ENCODE measurements at places on chromosomes 1 and 21. TPM values are rescaled to one million over a fixed set of nuclear protein-coding genes. Genes with fewer than 3 reads are reported as not detected.

CENPS gene
- 3.8 TPM for total RNA-seq

OR2M7 gene
- total RNA-seq: not detected

PCBP3 gene
- total RNA-seq: 0.26 TPM

S100A7 gene
- not detected for total RNA-seq

HPCAL4 gene
- 5.4 TPM for total RNA-seq

ACTL8 gene
- not detected for total RNA-seq

LRRC38 gene
- total RNA-seq: 6.5 TPM

PTP4A2 gene
- 363 TPM for total RNA-seq

MCOLN2 gene
- total RNA-seq: not detected

PAQR6 gene
- total RNA-seq: 0.16 TPM

GRCh38 chr21:33053951-33054350, 16.0 kb upstream of the OLIG1 start:
- no peak for DNase-seq
- H3K36me3 ChIP-seq: no peaks in the 10 kb centered on the region
- H3K4me1 ChIP-seq: peaks cover 17% of the 10 kb centered on the region
- H3K27ac ChIP-seq: no peak overlapping the region
- H3K4me3 ChIP-seq: no peak overlapping the region

- no peak for DNase-seq
- H3K36me3 ChIP-seq: no peaks in the 10 kb centered on the region
- no peak overlapping the region for H3K4me3 ChIP-seq
- H3K27me3 ChIP-seq: no peaks in the 10 kb centered on the region
Measured at GRCh38 chr1:37128091-37128490, 93.8 kb upstream of the GRIK3 start.

DNA sequence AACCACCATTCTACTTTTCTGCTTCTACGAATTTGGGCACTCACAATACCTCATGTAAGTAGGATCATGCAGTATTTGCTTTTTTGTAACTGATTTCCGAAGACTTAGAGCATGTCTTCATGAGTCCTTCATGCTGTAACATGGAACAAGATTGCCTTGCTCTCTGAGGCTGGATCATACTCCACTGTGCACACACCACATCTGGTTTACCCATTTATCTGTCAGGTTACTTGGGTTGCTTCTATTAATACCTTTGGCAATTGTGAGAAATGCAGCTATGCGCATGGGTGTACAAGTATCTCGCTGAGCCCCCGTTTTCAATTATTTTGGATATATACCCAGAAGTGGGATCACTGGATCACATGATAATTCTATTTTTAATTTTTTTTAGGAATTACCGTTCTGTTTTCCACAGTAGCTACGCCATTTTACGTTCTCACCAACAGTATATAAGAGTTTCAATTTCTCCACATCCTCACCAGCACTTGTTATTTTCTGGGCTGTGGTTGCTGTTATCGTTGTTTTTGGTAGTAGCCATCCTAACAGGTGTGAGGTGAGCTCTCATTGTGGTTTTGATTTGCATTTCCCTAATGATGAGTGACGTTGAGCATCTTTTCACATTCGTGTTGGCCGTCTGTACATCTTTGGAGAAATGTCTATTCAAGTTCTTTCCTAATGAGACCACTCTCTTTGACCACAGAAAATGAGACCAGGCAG, 10.7 kb upstream of the SLC2A5 start:
- H3K36me3 ChIP-seq: no peaks in the 10 kb centered on the region
- no peak overlapping the region for H3K4me3 ChIP-seq
- H3K27me3 ChIP-seq: no peaks in the 10 kb centered on the region
- no peak overlapping the region for H3K27ac ChIP-seq

- H3K4me1 ChIP-seq: no peaks in the 10 kb centered on the region
- DNase-seq: no peak
- no peaks in the 10 kb centered on the region for H3K36me3 ChIP-seq
- H3K27ac ChIP-seq: no peak overlapping the region
Measured at GRCh38 chr1:1924386-1924785, 5.3 kb upstream of the TMEM52 start.

- H3K27me3 ChIP-seq: no peaks in the 10 kb centered on the region
- H3K27ac ChIP-seq: no peak overlapping the region
- peaks cover 9% of the 10 kb centered on the region for H3K4me1 ChIP-seq
- DNase-seq: no peak
Measured at GRCh38 chr1:92843429-92844352, 11.9 kb downstream of the RPL5 start.

- peak; percentile 27 for DNase-seq
- no peak overlapping the region for H3K4me3 ChIP-seq
- no peaks in the 10 kb centered on the region for H3K36me3 ChIP-seq
- peaks cover 45% of the 10 kb centered on the region for H3K4me1 ChIP-seq
Measured at GRCh38 chr1:223652436-223652941, 13.0 kb downstream of the CAPN8 start.

- no peaks in the 10 kb centered on the region for H3K36me3 ChIP-seq
- peaks cover 16% of the 10 kb centered on the region for H3K27me3 ChIP-seq
- no peak overlapping the region for H3K27ac ChIP-seq
- no peak for DNase-seq
- no peak overlapping the region for H3K4me3 ChIP-seq
Measured at GRCh38 chr1:110617116-110617515, 11.0 kb upstream of the KCNA2 start.

DNA sequence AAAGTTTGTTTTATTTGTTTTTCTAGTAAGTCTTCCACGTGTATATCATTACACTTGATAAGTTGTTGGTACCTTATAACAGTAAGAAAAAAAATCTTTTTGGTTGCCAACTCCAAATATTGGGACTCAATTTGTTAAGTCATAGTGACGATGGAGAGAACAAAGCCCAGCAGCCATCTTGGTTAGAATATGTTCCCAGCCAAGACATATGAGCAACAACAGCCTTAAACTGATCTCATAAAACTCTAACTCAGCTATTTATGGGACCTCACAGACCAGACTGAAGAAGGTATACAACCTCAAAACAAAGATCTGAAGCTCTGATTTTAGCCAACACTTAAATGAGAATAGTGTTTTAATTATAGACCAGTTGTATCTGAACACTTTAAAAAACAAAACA, 281.3 kb downstream of the VAV3 start:
- H3K4me1 ChIP-seq: no peaks in the 10 kb centered on the region
- DNase-seq: no peak
- H3K4me3 ChIP-seq: no peak overlapping the region
- H3K36me3 ChIP-seq: no peaks in the 10 kb centered on the region

DNA sequence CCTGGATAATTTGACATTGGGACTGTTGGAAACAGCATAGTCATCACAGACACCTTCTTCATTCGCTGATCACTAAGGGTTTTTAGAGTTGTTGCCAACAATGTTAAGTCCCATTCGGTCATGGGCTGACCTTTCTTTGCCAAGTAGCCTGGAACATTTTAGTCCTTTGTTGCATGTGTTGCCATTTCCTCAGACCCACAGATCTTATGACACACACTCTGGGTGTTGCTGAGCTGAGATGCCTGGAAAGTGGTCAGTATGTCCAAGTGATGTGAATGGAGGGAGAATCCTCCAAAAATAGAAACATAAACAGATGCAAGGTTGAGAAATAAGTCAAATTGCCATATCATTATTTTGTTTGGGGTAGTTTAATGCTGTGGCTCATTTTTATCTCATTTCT, 61.5 kb upstream of the GJA5 start:
- H3K27me3 ChIP-seq: no peaks in the 10 kb centered on the region
- H3K4me1 ChIP-seq: no peaks in the 10 kb centered on the region
- no peak overlapping the region for H3K27ac ChIP-seq
- no peaks in the 10 kb centered on the region for H3K36me3 ChIP-seq
- no peak for DNase-seq
- H3K4me3 ChIP-seq: no peak overlapping the region

GRCh38 chr1:247936415-247936814, 11.7 kb downstream of the OR2AJ1 start:
- no peak overlapping the region for H3K27ac ChIP-seq
- DNase-seq: no peak
- no peaks in the 10 kb centered on the region for H3K4me1 ChIP-seq

GRCh38 chr1:209402697-209403096, 180.8 kb upstream of the CAMK1G start:
- no peaks in the 10 kb centered on the region for H3K27me3 ChIP-seq
- H3K27ac ChIP-seq: no peak overlapping the region
- H3K36me3 ChIP-seq: no peaks in the 10 kb centered on the region
- DNase-seq: no peak
- no peaks in the 10 kb centered on the region for H3K4me1 ChIP-seq

DNA sequence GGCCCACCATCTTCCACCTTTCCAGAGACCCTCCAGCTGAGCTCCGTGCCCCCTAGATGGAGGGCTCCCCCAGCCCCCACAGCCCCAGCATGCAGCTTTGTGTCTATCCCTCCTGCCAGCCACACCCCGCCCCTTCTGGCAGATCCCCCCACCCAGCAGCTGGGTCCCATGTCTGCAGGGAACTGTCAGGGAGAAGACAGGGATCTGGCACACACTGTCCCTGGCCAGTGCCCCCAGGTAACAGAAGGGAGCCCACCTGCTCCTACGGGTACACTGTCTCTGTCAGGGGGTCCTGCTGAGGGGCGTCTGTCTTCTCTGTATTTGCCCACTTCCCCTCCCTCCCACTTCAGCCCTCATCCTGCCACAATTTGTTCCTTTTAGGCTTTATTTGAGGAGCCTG, 11.2 kb upstream of the KIF21B start:
- no peak overlapping the region for H3K4me3 ChIP-seq
- no peaks in the 10 kb centered on the region for H3K4me1 ChIP-seq
- no peaks in the 10 kb centered on the region for H3K27me3 ChIP-seq
- H3K27ac ChIP-seq: no peak overlapping the region
- H3K36me3 ChIP-seq: no peaks in the 10 kb centered on the region

DNA sequence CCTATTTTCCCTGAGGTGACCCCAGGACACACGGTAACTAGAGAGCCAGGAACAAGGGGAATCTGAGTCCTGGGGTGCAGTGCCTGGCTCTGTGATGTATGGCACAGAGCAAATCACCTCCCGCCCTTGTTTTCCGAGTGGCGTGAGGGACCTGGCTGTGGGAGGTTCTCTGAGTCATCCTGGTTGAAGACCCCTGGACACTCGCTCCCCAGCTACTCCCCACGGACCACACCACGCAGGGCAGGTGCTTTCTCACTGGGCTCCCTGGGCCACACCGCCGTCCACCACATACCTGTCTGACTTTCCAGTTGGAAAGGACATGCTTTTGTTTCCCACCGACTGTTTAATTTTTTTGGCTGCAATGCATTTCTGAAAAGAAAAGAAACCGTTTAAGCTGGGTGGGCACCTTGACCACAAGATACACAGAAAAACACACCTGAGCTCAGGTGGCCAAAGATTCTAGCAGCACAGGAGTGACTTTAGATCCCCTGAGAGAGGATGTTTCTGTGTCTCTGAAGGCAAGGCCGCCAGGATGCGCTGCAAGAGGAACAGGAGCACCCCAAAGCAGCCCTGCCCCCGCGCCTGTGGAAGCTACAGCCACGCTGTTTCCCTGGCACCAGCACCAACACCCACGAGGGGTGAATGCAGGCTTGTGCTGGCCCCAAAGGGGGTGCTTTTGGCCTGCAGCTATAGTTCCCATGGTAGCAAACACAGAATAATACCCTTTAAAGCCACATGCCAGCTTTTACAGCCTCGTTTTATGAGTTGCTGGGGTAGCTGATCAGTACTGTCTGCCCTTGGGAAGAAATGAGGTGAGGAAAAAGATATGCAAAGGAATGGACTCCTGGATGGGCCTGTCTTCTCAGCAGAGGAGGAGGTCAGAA, 8.1 kb upstream of the SRM start:
- no peak overlapping the region for H3K4me3 ChIP-seq
- H3K4me1 ChIP-seq: no peaks in the 10 kb centered on the region
- H3K27me3 ChIP-seq: no peaks in the 10 kb centered on the region
- peaks cover 3% of the 10 kb centered on the region for H3K36me3 ChIP-seq
- no peak for DNase-seq

- no peak overlapping the region for H3K27ac ChIP-seq
- no peak for DNase-seq
- H3K36me3 ChIP-seq: no peaks in the 10 kb centered on the region
- H3K4me1 ChIP-seq: peaks cover 5% of the 10 kb centered on the region
- no peak overlapping the region for H3K4me3 ChIP-seq
Measured at GRCh38 chr1:115452600-115453329, 114.7 kb upstream of the NGF start.

- no peak for DNase-seq
- no peak overlapping the region for H3K4me3 ChIP-seq
- no peak overlapping the region for H3K27ac ChIP-seq
Measured at GRCh38 chr1:95793893-95794292, 559.9 kb downstream of the RWDD3 start.

DNA sequence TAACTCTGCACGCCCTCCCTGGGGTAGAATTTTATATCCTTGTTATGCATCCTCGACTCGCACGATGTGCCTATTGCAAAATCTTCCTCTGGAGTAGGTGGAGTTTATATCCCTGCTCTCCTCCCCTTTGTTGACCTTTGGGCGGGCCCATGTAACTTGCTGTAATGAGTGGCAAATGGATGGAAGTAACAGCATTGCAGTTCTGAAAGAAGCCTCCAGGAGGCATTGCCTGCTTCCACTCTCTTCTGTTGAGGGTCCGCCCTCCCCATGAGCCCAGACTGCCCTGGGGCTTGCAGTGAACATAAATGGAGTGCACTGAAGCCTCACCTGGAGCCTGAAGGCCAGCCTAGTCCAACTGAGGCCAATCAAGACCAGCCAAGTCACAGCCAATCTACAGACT, 62.2 kb upstream of the GRIK3 start:
- no peak overlapping the region for H3K4me3 ChIP-seq
- H3K27ac ChIP-seq: no peak overlapping the region
- H3K27me3 ChIP-seq: no peaks in the 10 kb centered on the region

GRCh38 chr1:179366093-179366800, 476 bp downstream of the AXDND1 start:
- H3K4me3 ChIP-seq: peak overlapping the region; percentile 61
- peak overlapping the region; percentile 79 for H3K27ac ChIP-seq
- H3K36me3 ChIP-seq: no peaks in the 10 kb centered on the region
- DNase-seq: no peak

GRCh38 chr1:238681021-238681420, 705.3 kb upstream of the CHRM3 start:
- DNase-seq: no peak
- no peaks in the 10 kb centered on the region for H3K36me3 ChIP-seq
- no peaks in the 10 kb centered on the region for H3K27me3 ChIP-seq
- H3K4me1 ChIP-seq: no peaks in the 10 kb centered on the region

GRCh38 chr21:33244779-33245105, 15.0 kb downstream of the IFNAR2 start:
- no peaks in the 10 kb centered on the region for H3K27me3 ChIP-seq
- H3K36me3 ChIP-seq: no peaks in the 10 kb centered on the region
- no peak for DNase-seq
- peaks cover 38% of the 10 kb centered on the region for H3K4me1 ChIP-seq
- H3K27ac ChIP-seq: peak overlapping the region; percentile 54

DNA sequence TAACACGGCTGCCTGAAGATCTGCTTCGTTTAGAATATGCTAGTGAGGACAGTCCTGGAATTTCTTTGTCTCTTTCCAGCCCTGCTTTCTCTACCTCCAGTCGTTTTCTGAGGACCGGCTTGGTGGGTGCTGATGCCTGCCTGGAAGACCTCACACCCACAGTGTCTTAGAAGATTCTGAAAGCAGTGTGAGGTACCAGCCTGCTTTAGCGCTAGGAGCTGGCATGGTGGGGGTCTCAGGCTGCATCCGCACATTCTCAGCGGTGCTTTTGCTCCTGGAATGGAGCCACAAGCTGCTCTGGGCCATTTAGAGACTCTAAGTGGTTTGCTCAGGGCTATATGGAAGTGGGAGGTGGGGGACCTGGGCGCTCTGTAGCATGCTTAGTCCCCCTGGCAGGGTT, 61.4 kb downstream of the CD247 start:
- no peaks in the 10 kb centered on the region for H3K4me1 ChIP-seq
- H3K4me3 ChIP-seq: no peak overlapping the region
- peak overlapping the region; percentile 89 for H3K27ac ChIP-seq
- DNase-seq: no peak
- no peaks in the 10 kb centered on the region for H3K27me3 ChIP-seq
- no peaks in the 10 kb centered on the region for H3K36me3 ChIP-seq
